ENCODE measurements at places on chromosomes 1 and 21.

- peak; percentile 51 for DNase-seq
These were observed 300.0 kb downstream of the RRAGC start for GRCh38 chr1:38559446-38560165.

DNA sequence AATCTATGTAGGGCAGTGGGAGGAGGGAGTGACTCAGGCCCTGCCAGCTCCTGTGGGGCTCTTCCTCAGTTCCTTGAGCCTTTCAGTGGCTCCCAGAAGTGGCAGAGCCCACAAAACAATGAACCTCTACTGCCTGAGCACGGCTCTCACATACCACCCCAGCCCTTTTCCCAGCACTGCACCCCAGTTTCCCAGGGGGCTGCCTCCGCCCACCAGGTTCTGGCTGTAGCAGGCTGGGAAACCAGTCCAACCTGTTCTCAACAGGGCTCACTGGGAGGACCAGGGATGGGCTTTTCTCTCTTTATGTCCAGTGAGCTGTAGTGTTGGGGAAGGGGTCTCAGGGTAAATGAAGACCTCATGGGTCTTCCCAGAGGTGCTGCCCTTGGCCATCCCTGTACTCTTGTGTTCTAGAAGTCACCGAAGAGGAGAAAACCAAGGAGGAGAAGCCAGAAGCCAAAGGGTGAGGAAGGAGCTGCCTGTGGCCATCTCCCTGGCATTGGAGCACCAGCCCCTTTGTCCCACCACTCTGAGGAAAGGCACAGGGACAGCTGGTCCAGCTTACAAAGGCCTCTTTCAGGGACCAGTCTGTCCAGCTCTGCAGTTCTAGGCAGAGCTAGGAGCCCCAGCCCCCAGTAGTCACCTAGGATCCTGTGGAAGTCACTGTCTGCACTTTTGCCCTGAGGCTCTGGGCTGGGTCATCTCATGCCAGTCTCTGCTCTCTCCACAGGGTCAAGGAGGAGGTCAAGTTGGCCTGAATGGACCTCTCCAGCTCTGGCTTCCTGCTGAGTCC lies 3.5 kb downstream of the MARCKSL1 start:
- peak; percentile 57 for DNase-seq

GRCh38 chr1:57986432-57986831 lies 560.1 kb downstream of the OMA1 start:
- DNase-seq = no peak

DNA sequence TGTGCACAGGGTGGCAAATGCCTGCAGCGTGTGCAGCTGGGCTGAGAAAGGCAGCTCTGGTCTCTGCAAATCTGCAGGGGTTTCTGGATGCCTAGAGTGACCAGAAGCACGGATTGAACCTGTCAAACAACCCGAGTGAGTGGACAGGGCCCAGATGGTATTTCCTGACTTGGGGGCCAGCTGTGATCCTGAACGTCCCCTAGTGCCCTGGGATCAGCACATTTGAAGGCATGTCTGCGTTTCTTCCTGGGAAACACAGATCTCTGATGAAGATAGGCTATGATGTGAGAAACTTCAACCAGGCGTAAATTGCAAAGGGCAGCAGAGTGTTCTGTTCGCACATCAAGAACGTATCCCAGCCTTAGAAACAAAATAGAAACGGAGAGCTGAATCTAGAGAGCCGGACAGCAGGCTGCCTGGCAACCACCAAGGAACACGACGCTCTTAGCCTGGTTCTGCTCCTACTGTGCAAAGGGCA lies 163.1 kb downstream of the KCNJ6 start:
- DNase-seq = peak; percentile 40

DNA sequence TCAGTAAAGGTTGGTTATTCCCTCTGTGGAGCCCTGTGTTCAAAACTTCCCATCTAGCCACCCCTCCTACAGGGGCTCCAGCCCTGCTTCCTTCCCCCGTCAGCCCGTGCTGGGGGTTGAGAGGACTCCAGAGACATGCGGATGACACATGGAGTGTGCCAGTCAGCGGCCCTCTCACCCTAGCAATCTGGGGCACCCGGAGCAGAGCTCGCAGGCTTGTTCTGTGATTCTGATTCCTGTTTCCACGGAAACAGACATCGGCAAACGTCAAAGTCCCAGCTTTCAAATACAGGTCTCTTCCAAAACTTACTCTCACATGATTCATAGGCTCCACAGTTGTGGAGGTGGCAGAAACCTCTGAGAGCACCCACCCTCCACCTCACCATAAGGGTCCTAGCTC lies 9.8 kb upstream of the SSBP3 start:
- no peak for DNase-seq

- DNase-seq = no peak
These were observed 123.9 kb upstream of the TMPRSS2 start for GRCh38 chr21:41631564-41632461.

DNA sequence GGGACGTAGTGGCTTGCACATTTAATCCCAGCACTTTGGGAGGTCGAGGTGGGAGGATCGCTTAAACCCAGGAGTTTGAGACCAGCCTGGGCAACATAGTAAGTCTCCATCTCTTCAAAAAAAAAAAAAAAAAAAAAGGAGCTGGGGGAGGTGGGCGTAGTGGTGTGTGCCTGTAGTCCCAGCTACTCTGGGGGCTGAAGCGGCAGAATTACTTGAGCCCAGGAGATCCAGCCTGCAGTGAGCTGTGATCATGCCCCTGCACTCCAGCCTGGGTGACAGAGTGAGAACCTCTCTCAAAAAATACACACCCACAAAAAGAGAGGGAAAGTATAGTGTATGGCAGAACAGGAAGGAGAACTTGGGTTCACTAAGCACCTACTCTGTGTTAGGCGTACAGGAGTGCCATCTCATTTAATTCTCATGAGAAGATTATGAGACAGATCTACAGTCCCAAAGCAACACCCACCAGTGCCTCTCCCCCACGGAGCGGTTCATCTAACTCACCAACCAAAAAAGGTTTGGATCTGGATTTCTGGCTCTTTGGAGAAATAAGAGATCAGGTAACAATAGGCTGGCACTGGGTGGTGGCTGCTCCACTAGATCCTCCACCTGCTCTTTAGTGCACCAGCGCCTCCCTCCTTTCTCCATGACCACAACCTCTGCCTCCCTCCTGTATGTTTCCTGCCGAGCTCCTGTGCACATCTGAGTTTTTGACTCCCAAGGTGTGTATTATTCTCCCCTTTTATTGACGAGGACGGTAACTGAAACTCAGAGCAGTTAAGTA lies 1.4 kb upstream of the TRAF5 start:
- DNase-seq = no peak

GRCh38 chr1:181630838-181631237 lies 147.5 kb downstream of the CACNA1E start:
- no peak for DNase-seq

GRCh38 chr1:230541306-230541705 lies 101.0 kb upstream of the COG2 start:
- DNase-seq = no peak

DNA sequence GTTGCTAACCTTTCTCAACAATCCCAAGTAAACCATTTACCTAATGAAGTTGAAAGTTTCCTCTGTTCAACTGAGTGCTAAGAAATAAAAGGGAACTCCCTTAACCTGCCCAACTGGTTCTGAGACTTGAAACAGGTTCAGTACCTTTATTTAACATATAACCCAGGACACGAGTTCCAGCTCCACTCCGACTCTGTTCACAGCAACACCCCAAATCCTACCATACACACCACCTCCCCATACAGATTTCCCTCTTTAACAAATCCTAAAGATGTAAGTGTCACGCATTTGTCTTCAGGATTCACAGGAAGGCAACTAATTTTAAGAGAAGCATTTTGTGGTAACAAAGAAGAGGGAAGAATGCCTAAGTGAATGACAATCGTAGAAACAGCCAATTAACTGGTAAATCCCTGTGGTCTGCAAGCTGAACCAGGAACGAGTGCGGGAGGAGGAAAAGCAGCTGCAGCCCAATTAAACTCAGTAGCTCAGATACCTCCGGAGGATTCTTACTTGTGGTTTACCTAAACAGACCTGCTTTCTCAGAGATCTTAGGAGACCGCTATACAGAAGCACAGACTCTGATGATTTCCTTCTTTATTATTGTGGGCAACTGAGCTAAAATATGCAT lies 134.5 kb upstream of the MAGI3 start:
- peak; percentile 86 for DNase-seq

GRCh38 chr1:202569393-202570322 lies 140.6 kb downstream of the SYT2 start:
- DNase-seq = no peak

GRCh38 chr1:13943055-13943454 lies 243.1 kb downstream of the PRDM2 start:
- DNase-seq = no peak

DNA sequence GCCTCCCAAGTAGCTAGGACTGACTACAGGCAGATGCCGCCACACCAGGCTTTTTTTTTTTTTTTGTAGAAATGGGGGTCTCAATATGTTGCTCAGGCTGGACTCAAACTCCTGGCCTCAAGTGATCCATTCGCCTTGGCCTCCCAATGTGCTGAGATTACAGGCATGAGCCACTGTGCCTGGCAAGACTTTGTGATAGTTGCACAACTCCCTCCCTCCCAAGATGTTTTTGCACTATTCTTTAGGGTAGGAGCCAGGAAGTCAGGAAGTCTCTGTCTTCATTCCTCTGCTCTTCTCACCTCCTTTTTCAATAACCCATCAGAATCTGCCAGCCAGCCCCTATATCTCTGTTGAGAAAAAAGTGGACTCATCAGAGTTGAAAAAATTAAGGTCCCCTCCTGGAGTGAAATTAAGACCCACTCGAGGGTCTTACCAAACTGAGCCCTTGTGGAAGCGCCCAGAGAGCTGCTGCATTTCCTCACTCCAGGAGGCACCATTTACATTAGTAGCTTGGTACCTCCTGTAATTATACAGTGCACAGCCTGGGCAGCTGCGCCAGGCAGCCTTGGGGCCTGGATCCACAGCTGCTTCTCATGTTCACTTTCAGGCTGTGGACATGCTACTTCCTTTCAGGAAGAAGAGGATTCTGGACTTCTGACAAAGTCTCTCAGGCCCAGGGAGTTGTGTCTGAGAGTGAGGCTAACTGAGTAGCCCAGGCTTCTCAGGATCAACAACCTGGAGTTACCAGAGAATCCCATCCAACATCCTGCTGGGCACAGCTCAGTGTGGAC lies 24.0 kb downstream of the TCEA3 start:
- DNase-seq = no peak

GRCh38 chr1:158212320-158212719 lies 31.6 kb downstream of the CD1D start:
- no peak for DNase-seq

Data from kidney (tissue), 22 donors.